ENCODE measurements at places on chromosomes 7 and 10.
A peak's percentile ranks its signal among the peaks of the same experiment; 100 is the strongest.

GRCh38 chr10:101063050-101063525, 1.3 kb downstream of the KAZALD1 start:
- no peak for DNase-seq

DNA sequence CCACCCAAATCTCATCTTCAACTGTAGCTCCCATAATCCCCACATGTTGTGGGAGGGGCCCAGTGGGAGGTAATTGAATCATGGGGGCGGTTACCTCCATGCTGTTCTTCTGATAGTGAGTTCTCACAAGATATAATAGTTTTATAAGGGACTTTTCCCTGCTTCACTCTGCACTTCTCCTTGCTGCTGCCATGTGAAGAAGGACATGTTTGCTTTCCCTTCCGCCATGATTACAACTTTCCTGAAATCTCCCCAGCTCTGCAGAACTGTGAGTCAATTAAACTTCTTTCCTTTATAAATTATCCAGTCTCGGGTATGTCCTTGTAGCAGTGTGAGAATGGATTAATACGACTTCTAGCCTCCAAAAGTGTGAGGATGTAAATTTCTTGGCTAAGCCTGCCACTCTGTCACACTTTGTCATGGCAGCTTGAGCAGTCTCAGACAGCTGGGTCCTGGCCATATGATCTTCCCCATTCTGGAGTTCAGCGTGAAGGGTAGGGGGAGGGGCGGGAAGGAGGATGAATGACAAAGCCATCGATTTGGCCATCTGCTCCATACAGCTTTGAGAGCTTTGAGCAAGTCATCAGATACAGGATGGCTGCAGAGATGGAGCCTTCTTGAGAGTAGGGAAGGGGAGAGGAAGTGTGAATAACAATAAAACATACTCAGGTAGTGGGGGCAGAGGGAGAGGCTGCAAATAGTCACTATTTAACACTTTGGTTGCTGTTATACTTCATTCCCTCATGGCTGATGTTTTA, 19.1 kb upstream of the INPP5F start:
- no peak for DNase-seq

- DNase-seq: no peak
These were observed 17.2 kb upstream of the C10orf53 start for GRCh38 chr10:49662169-49662830.

DNA sequence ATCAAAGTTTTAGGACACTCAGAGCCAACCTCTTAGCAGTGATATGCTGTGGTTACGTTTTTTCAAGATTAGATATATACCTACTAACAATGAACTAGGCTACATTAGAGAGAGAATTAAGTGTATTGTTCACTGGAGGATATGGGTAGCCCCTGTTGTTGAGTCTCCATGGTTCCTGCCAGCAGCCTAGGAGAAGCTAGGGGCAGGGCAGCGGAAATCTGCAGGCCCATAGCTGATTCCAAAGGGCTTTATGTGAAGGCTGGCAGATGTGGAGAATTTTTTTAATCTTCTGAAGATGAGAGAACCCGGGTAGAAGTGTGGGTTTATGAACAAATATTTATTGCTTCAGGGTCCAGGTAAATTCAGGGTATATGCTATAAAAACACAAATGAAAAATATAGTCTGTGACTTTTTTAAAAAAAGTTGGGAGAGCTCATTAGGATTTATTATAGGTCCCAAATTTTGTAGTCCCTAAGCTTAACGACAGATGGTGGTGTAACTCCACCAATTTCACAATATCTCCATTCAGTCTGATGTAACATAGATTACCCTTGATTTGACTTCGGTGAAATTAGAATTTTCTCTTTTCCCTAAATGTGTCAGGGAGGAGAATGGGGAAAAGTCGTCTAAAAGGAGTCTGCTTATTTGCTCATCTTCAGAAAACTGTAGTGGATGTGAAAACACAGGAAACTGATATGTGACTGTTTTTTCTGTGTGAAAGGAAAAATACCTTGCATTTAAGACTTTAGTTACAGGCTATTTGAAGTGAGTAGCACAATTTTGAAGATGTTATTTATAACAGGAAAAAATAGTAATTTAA, 163.0 kb upstream of the PPP1R3A start:
- DNase-seq: no peak

GRCh38 chr10:30985512-30985911, 46.2 kb downstream of the ZNF438 start:
- no peak for DNase-seq

DNA sequence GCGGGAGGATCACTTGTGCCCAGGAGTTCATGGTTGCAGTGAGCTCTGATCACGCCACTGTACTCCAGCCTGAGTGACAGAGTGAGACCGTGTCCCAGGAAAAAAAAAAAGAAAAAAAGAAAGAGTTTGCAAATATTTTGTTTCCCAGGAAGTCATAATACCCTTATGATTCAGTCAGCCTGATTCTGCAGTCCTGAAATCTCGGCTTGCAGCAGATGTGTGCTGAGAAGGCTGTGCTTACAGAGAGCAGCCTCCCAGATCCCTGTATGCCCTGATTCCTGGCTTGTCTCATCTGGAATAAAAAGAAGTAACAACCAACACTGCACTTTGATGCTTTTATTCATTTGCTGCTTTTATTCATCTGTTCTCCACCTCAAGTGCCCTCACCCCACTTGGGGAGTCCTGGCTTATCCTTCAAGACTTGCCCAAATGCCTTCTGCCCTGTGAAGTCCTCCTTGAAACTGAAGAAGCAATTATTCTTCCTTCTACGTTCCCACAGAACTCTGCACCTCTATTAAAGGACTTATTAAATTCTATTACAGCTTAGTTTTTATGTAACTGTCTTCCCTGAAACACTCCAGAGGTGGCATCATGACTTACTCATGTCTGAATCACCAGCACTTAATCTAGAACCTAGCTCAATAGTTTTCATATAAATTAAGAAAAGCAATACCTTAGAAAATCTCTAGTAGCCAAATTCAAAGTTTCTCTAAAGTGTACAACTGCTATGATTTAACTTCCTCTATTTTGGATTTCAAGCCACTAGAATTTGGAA, 27.7 kb upstream of the BPGM start:
- DNase-seq: no peak

GRCh38 chr7:135995748-135996147, 18.6 kb upstream of the MTPN start:
- no peak for DNase-seq

DNA sequence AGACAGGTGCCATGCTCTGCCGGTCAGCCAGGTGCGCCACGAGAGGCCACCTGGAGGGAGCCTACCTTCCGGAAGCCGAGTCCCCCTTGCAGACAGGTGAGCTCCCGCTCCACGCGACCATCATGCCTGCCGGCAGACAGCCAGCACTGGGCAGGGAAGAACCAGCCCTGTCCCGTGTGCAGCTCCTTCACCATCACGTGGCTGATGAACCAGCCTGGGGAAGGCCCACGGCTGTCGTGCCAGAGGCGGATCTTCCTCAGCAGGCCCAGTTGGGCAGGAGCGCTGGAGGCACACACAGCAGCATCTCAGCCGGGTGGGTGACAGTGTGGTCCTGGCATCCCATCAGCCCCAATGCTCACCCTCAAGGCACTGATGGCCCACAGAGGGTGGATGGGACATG, 108.9 kb downstream of the PKD1L1 start:
- DNase-seq: no peak

DNA sequence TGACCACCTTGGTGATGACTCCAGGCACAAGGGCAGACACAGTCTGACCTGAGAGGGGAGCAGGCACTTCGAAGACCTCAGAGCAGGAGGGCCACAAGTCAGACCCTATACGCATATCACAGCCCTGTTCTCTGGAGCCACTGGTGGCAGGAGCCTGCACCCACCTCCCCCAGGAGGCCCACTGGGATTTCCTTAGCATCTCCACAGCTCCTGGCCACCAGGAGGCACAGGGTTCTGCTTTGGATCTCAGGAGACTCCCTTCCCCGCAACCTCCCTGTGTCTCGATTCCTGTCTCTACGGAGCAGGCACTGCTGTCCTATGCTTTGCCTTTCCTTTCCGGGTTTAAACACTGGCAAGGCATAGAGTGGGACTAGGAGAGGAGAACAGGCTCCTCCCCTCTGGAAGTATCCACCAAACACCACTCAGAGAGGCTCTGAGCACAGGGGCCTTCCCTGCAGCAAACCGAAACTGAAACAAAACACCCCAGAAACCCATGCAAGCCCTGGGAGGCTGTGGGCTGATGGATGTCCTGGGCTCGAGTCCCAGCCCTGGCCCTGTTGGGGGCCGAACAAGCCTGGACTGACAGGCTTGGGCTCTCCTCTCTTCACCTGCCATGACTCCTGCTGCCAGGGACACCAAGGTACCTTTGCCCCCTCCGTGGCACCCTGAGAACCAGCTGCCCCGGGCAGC, 166.3 kb downstream of the NEURL1 start:
- peak; percentile 25 for DNase-seq

DNA sequence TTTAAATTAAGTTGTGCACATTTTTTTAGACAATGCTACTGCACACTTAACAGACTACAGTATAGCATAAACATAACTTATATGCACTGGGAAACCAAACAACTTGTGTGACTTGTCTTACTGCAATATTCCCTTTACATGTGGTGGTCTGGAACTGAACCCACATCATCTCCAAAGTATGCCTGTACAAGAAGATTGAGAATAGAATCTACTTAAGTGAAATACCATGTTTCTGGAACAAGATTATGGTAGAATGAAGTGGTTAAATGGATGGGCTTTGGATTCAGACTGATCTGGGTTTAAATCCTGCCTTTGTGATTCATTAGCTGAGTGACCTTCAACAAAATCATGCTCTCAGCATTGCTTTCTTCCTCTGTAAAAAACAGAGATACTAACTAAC, 30.7 kb downstream of the CUL2 start:
- no peak for DNase-seq

- DNase-seq: no peak
These were observed 48.4 kb downstream of the SEPTIN7 start for GRCh38 chr7:35849158-35849831.

- no peak for DNase-seq
These were observed 31.8 kb downstream of the ARHGAP22 start for GRCh38 chr10:48573045-48573444.

DNA sequence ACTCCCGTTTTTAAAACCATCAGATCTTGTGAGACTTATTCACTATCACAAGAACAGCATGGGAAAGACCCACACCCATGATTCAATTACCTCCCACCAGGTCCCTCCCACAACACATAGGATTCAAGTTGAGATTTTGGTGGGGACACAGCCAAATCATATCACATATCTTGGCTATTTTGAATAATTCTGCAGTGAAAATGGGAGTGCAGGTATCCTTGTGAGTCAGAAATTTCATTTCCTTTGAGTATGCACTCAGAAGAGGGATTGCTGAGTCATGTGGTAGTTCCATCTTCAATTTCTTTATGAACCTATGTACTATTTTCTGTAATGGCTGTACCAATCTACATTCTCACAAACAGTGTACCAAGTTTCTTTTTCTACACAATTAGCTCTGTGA, 125.8 kb downstream of the ANKRD7 start:
- no peak for DNase-seq

DNA sequence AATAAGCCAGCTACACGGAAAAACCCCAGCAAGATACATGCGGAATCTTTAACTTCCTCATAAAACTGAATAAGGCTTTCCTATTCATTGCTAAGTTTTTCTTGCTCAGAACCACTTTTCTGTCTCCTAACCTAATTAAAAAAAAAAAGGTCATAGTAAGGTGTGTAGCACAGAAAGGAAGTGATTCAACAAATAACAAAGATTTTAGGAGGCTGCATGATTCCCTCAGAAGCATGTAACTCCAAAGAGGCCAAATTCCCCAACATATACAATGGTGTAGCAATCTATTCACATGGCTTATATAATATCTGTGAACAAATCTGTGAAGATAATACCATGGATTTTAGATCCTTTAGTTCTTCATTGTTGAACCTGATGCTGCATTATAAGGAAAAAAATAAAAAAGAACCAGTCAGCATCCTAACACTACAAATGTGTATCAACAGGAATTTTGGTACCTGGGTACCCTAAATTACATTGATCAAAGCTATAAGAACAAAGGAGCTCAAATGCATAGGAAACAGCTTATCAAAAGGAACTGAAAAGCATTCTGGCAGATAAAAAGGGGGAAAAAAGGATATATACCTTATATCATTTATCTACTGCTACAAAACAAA, 63.8 kb downstream of the IMMP2L start:
- DNase-seq: no peak

DNA sequence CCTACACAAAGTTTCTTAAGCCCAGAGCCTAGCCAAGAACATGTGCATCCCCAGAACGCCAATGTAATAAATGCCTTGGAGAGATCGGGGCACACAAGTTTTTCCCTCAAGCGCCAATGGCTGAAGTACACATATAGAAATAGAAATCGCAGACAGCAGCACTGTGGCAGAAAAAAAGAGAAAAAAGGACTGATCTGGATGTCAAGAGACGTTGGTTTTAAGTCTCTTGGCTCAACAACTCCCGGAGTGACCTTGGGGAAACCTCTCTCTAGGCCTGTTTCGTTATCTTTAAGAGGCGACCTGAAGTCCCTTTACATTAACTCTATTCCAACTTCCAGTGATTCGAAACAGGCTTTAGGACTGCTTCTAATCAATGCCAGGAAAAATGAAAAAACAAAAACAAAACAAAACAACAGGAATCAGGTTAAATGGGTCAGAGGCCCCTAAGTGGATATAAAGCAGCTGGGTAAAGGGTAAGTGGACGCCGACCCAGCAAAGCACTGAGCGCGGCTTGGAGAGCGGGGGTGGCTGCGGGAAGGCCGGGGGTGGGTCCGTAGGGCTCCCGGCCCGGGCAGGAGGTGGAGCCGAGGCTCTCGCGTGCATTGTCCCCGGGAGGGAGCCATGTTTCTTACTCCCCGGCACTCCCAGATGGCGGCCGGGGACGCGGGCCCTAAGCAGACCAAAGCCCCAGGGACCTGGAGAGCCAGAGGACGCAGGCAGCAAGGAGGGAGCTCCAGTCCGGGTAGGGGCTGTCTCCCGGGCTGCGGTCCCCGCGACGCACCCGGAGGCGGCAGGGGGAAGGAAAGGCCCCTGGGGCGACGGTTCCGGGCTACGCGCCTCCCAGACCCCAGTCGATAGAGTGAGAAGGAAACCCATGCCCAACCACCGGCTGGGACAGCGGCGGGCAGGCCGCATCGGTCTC, 757 bp downstream of the EIF3A start:
- DNase-seq: peak; percentile 37

DNA sequence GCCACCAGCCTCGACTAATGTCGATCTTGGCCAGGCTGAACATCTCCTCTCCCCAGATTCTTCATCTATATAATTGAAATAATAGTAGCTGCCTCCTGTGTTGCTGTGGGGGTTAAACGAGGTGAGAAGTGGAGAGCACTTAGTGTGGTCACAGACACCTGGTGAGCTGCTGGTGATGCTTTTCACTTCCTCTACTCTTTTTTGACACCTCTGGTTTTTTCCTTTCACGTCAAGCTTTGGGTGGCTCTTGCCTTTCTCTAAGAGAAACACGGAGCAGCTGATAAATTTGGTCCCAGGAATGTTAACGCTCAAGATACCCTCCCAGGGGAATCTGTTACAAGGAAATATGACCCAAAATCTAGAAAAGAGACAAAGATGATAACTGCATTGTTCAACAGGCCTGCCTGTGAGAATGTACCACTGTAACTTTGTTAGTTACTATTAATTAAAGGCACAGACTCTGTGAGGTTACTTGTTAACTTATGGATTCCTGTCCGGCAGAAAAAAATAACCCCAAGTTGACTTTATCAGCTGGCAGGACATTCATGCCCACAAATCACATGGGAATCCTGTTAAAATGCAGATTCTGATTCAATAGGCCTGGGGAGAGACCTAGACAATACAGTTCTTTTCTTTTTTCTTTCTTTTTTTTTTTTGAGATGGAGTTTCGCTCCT, 9.5 kb upstream of the NPFFR1 start:
- DNase-seq: no peak

Measured in stimulated activated CD8-positive, alpha-beta memory T cell treated with anti-CD3 and anti-CD28 coated beads, Interleukin-7, amount 100 ng/mL, for 1 hour (primary cell).